Daoy (cell line): ENCODE measurements at places on chromosomes 12 and 14. TPM values are rescaled to one million over a fixed set of nuclear protein-coding genes. Genes with fewer than 3 reads are reported as not detected.

DNA sequence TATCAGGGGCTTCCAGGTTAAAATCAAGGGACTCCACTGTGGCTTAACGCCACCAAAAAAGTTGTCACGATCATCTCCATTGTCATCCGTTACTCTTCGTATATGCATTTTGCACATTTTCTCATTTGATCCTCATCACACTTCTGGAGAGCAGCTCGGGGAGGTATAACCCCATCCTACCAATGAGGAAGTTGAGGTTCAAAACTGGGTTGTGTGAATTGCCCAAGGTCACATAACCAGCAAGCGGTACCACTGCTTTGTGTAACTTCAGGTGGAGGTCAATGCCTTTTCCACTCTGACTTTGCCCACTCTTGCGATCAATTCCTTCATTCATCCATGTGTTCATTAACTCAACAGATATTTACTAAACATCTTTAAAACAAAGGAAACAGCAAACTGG is 71.1 kb upstream of the CCND2 start:
- DNase-seq: no peak

Gene LRRC10
- not detected in 2 replicates for total RNA-seq

DNA sequence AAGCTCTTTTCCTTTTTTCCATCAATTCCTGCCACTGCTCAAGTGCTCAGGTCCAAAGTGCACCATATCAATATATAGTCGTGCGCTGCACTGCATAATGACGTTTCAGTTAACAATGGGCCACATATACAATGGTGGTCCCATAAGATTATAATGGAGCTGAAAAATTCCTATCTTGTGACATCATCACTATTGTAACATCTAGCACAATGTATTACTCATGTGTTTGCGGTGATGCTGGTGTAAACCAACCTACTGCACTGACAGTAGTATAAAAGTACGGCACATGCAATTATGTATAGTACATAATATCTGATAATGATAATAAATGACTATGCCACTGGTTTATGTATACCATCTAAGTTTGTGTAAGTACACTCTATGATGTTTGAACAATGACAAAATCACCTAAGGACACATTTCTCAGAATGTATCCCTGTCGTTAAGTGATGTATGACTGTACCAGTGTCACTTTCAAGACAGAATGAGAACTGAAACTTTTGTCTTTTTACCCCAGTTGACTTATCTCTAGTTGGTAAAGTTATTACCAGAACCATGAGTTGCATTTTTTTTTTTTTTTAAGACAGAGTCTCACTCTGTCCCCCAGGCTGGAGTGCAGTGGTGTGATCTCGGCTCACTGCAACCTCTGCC is 53.7 kb upstream of the INSM2 start:
- peak; percentile 45 for DNase-seq

- no peak for DNase-seq
Observed at GRCh38 chr12:271161-271560, 8.5 kb upstream of the SLC6A13 start.

GRCh38 chr12:95674631-95675030 is 115.9 kb downstream of the NTN4 start:
- no peak for DNase-seq

Gene SLC4A8
- 2.3 and 16.6 TPM in 2 replicates for total RNA-seq

Gene GOLGA5
- total RNA-seq: 35.5 and 42.6 TPM in 2 replicates

Gene SLC38A2
- total RNA-seq: 361 and 424 TPM in 2 replicates
